ENCODE measurements at places on chromosomes 6 and 20. TPM values are rescaled to one million over a fixed set of nuclear protein-coding genes. Genes with fewer than 3 reads are reported as not detected.

DNA sequence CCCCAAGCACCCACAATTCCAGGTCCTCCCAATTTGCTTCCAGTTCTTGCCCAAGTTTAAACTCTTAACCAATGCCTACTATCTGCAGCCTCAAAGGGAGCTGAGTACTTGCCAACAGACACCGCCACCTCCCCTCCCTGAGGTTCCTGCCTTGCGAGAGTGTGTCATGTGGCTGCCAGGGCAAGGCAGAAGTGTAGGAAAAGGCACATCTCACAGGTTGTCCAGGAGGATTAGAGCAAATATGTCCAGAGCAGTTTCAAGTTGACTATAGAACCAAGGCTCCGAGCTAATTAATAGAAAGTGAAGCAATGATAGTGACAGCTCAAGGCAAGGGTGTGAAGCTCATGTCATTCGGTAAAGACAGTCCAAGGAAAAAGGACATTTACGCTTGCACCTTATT is 127.8 kb downstream of the ATXN1 start:
- DNase-seq = no peak
- H3K4me3 ChIP-seq = no peak overlapping the region
- no peak overlapping the region for H3K27ac ChIP-seq
- H3K36me3 ChIP-seq = no peaks in the 10 kb centered on the region
- no peaks in the 10 kb centered on the region for H3K27me3 ChIP-seq

DNA sequence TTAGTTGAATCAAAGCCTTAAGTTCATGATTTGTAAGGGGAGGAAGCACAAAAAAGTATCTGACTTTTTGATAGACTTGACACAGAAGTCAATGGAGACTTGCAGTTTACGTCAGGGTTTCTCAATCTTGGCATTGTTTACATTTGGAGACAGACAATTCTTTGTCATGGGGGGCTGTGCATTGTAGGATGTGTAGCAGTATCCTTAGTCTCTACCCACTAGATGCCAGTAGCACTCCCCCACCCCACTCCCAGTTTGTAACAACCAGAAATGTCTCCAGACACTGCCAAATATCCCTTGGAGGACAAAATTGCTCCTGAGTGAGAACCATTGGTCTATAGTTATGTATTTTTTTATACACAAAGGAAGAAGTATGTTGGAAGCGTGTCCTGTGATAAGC is 434.1 kb downstream of the RFPL4B start:
- H3K4me1 ChIP-seq = no peaks in the 10 kb centered on the region
- H3K27ac ChIP-seq = no peak overlapping the region
- no peaks in the 10 kb centered on the region for H3K36me3 ChIP-seq
- H3K27me3 ChIP-seq = no peaks in the 10 kb centered on the region
- no peak overlapping the region for H3K4me3 ChIP-seq
- DNase-seq = no peak

- H3K4me3 ChIP-seq = no peak overlapping the region
- H3K27ac ChIP-seq = no peak overlapping the region
- H3K4me1 ChIP-seq = peaks cover 15% of the 10 kb centered on the region
- no peak for DNase-seq
Measured at GRCh38 chr6:35044145-35044745, 96.9 kb downstream of the TCP11 start.

DNA sequence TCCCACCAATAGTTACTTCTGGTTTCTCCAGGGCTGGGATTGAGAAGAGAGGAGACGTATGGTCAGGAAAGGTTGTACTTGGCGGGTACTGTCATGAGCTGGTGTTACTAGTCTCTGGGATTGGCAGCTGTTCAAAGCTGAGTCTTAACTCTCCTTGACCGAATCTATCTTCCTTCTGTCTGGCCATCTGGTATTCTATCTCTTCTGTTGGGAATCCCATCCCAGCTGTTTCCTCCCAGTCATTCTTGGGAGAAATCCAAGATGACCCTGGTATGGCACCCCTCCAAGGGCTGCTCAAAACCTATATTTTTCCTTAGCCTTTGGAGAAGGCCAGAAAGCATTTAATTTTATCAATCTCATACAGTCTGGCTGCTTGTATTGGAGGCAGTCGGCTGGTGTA is 287.0 kb upstream of the CHD6 start:
- no peak overlapping the region for H3K4me3 ChIP-seq
- no peaks in the 10 kb centered on the region for H3K27me3 ChIP-seq
- no peaks in the 10 kb centered on the region for H3K4me1 ChIP-seq
- no peaks in the 10 kb centered on the region for H3K36me3 ChIP-seq
- no peak for DNase-seq

BYSL gene
- total RNA-seq = 13.6 TPM
